ENCODE measurements at places on chromosomes 1 and 21.

DNA sequence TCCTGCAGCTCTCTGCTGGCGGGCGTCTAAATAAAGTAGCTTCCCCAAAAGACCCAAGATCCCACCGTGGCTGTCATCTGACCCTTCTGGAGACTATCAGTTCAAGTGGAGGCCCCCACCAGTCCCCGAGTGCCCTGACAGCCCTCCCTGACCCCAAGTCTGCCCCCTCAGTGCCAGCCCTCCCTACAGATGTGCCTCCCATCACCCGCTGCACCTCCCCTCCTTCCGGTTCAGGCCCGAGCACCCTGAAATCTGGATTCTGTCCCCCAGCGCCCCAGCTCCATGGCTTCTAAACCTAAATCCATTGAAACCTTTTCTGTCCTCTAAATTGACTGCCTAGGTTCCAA lies 595 bp downstream of the IL10RB start:
- no peak for DNase-seq

DNA sequence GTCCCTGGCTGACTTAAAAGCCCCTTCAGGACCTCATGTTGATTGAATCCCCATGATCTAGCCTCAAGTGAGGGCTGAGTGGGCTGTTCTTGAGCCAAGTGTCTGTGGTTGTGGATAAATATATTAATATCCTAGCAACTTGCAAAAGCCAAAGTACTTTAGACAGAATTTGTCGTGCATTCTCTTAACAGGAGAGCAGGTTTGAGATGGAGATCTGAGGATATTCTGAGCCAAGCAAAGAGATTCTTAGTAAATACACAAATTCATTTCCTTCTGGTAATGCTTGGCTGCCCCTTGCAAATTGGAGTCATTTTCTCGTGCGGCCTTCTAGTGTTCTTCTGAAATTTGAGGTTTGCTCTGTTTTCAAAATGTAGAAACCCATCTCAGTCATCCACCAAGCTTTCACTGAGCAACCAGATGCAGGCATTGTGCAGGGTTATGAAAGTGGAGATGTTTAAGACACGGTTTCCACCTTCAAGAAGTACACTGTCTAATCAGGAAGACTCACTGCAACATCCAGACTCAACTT lies 242.1 kb upstream of the JUN start:
- DNase-seq: no peak

DNA sequence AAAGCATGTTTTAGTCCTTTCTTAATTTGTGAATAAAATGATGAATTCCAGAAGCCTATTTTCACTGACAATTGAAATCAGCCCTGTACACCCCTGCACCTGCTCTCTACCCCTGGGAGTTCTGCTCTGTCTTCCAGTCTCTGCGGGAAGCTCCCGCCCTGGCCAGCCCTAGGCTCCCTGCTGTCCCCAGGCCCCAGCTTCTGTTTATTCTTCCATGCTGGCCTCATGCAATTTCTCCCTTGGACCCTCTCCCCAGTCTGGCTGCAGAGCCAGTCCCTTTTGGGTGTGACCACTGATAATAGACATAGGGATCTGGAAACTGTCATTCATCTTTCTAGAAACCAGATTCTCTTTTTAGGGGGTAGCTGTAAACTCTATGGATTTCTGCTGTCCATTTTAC lies 258.6 kb downstream of the GRIK3 start:
- DNase-seq: no peak

DNA sequence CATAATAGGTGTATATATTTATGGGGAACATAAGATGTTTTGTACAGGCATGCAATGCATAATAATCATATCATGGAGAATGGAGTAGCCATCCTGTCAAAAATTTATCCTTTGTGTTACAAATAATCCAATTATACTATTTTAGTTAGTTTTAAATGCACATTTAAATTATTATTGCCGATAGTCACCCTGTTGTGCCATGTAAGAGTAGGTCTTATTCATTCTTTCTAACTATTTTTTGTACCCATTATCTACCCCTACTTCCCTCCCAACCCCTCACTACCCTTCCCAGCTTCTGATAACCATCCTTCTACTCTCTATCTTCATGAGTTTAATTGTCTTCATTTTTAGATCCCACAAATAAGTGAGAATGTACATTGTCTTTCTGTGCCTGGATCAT lies 8.3 kb upstream of the VN1R5 start:
- DNase-seq: no peak

DNA sequence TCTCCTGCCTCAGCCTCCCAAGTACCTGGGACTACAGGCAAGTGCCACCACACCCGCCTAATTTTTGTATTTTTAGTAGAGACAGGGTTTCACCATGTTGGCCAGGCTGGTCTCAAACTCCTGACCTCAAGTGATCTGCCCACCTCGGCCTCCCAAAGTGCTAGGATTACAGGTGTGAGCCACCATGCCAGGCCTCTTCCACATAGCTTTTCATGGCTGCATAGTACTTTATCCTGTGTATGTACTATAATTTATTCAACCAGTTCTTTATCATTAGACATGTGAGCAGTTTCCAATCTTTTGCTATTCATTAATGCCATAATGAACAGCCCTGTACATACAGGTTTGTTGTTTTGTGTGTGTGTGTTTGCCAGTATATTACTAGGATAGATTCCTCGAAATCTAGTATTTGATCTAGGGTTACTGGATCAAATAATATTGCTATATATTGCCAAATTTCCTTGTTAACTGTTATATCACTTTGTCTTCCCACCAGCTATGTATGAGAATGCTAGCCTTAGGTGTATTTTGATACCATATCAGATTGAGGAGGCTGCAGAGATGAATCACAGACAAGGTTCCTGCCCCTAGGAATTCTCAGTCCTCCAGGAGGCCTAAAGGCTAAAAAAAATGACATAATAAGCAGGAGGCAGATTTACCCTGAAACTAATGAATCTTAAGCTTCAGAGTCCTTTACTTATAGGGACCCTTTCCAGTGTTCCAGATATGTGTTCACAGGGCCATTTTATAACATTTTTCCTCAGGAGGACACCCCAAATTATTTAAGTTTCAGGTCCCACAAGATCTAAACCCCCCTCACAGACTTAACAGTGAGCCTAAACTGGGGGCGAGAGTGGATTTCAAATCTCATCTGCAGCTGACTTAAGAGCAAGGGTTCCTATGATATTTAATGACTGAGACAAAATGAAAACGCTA lies 2.1 kb upstream of the PDIK1L start:
- no peak for DNase-seq

GRCh38 chr1:88608139-88608943 lies 75.7 kb upstream of the PKN2 start:
- no peak for DNase-seq

- DNase-seq: no peak
Measured at GRCh38 chr1:73475316-73475870, 722.6 kb downstream of the LRRIQ3 start.

- no peak for DNase-seq
Measured at GRCh38 chr1:33390542-33390941, 40.4 kb downstream of the PHC2 start.

GRCh38 chr1:17892851-17893250 lies 137.7 kb downstream of the ACTL8 start:
- DNase-seq: no peak

DNA sequence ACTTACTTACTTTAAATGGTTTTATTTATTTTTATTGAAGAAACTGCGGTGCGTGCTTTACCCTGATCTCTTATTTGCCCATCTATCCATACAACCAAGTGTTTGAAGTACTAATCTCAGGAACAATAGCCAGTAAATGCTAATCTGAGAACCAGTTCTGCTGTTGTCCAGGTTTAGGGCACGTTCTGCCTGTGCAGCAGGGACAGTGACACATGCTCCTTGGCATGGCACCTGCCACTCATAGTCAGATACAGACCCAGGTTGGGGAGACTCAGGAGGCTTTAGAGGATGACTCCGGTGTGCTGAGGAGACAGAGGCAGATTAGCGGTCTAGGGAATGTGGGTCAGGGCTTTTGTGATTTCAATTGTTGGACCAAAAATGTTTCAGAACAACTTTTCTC lies 83.6 kb downstream of the NRIP1 start:
- no peak for DNase-seq

- DNase-seq: no peak
Measured at GRCh38 chr1:194078765-194079164, 892.4 kb upstream of the B3GALT2 start.

DNA sequence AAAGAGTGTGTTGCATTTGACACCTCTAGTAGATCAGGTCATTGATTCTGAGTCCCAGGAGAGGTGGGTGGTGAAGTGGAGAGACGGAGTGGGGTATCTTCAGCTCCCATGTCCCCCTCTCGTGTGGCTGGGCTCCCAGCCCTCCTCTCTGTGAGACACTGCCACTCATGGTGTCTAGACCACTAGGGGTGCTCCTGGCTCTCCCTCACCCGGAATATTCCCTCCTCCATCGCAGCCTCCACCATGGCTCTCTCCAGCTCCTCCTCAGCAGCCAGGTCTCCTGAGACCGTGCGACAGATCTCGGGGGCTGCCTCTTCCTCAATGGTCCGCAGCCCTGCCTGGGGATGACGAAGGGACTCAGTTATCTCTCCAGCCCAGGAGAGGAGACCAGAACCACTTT lies 20.6 kb upstream of the KIF21B start:
- DNase-seq: no peak

- DNase-seq: no peak
Measured at GRCh38 chr1:8903908-8904650, 25.6 kb upstream of the ENO1 start.

GRCh38 chr1:223737342-223737741 lies 25.0 kb downstream of the CAPN2 start:
- DNase-seq: no peak

- no peak for DNase-seq
Measured at GRCh38 chr1:163877016-163877415, 555.3 kb downstream of the NUF2 start.

- no peak for DNase-seq
Measured at GRCh38 chr1:245091818-245092637, 62.8 kb upstream of the KIF26B start.

- DNase-seq: no peak
Measured at GRCh38 chr1:53550201-53550741, 91.1 kb downstream of the DMRTB1 start.

DNA sequence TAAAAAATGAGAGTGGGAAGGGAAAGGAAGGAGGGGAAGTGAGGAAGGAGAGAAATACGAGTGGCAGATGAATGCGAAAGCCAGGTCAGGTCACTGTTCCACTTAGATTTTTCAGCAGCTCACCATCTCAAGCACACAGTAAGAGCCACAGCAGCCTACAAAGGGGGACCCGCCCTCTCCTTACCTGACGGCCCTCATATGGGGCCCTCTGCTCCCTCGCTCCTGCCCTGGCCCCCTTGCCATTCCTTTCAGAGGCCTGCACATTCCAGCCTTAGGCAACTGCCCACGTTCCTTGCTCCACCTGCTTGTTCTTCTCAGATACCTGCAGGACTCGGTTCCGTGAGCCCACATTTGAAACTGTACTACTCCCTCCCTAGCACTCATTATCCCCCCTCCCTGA lies 22.0 kb downstream of the VPS26C start:
- DNase-seq: no peak

DNA sequence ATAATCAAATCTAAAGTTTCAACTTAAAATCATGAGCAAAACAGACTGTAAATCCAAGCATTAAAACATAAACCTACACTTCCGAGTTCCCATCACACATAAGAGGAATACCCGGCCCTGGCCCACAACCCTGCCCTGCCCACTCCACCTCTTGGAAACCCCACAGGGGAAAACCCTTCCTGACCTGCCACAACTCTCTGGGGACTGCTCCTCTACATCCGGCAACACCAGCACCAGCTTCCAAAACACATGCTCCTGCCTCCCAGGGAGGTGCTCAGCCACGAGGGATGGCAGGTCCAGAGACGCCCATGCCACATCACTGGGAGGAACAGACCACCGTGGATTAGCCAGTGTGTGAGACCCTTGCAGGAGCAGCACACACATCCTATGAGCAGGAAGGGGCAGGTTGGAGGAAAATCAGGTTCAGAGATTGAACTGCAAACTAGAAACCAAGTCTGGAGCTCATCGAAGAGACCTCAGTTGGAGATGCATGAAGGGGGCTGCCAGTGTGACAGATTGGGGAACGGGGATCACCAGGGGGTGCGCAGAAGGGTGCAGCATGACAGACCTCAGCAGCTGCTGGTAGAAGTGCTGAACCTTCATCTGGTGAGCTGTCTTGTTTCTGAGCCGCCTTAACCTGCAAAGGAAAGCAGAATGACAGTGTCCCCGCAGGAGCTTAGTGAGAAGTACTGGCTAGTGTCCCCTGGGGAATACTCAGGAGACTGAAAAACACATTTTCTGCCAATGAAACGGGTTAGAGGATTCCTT lies 25.8 kb upstream of the LSS start:
- DNase-seq: no peak

GRCh38 chr1:62250126-62250726 lies 55.6 kb downstream of the L1TD1 start:
- DNase-seq: no peak
